DMS 273 treated with DMSO at 0.1 percent for 48 hours (cell line): ENCODE measurements at places on chromosomes 11 and 22.

DNA sequence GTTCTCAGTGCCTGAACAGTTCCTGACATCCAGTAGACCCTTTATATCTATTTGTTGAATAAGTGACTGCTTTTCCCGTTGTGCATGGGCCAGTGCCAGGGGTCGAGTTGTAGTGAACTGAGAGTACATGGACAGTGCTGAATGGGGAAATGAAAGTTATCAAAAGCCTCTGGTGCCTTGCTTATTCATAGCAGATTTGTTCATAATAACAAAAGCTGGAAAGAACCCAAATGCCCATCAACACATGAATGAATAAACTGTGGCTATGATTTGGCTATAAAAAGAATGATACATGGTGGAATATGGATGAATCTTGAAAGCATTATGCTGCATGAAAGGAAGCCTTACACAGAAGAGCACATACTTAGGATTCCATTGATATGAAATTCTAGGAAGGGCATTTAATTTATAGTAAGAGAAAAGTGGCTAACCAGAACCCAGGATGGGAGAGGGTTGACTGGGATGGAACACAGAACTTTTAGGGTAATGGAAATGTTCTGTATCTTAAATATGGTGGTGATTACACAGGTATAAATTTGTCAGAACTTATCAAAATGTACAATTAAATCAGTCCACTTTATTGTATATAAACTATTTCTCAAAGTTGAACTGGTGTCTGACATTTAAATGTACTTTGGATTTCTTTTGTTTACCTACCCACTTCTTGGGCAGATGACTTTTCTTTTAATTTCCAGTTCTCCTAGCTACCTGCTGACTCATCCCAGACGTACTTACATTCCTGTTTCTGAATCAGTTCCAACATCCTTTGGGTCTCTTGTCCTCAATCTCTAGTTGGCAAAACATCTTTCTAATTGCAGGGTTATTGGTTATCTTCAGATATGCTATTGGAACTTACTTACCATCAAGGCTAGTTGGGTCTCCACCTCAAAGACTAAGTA is 42.8 kb downstream of the PACS1 start:
- DNase-seq: no peak

GRCh38 chr11:121123496-121124069 is 22.5 kb downstream of the TECTA start:
- no peak for DNase-seq

DNA sequence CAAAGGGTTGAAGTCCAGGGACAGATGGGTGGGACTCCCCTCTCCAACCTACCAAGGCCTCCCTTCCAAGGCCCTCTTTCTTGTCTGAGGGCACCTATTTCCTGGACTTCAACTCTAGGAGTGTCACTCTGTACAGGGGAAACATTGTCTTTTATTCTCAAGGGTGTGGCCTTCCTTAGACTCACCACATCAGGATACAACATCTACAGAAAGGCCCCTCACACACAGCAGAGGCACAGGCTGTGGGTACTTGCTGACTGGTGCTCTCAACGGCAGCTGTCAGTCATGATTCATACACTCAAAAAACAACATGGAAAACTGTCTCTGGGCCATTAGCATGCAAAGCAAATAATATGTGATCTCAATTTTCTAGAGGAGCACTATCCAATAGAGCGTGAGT is 78.0 kb downstream of the RCN1 start:
- DNase-seq: no peak

DNA sequence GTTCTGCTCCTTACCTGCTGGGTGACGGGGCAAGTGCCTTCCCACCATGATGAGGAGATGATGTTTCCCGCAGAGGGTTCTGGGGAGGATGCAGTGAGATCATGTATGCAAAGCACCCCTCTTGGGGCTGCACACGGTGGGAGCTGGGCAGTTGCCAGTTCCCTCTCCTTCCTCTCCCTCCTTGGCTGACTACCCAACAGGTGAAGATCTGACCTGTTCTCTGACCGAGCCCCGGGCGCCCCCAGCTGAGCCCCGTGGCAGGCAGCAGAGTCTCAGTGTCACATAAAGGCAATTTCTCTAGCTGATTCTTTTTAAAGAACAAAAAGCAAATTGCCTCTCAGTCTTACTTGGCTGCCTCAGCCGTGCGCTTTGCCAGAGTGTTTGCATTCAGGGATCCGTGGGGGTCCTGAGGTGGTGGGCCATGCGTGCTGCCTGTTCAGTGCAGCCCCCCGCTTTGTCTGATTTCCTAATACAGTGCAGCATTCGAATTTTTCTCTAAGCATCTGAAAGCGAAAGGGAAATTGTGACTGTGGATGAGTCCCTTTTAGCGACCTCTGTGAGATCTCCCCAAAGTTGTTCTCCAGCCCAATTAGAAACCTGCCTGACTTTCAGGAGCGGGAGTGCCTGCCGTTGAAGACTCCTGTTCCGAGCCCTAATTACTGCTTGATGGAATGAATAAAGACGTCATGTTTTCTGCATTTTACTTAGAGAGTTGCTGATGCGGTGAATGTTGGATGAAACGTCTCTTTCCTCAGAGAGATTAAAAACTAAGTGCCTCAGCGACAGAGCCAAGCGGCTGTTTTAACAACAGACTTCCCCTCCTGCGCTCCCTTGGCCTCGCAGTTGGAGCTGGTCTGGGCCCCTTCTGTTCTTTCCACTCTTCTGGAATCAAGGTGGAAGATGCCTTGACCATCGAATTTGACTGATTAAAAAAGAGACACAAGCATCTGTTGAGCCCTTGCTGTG is 86.0 kb downstream of the GRIK4 start:
- no peak for DNase-seq

GRCh38 chr11:87298155-87298554 is 260.4 kb downstream of the TMEM135 start:
- DNase-seq: no peak

DNA sequence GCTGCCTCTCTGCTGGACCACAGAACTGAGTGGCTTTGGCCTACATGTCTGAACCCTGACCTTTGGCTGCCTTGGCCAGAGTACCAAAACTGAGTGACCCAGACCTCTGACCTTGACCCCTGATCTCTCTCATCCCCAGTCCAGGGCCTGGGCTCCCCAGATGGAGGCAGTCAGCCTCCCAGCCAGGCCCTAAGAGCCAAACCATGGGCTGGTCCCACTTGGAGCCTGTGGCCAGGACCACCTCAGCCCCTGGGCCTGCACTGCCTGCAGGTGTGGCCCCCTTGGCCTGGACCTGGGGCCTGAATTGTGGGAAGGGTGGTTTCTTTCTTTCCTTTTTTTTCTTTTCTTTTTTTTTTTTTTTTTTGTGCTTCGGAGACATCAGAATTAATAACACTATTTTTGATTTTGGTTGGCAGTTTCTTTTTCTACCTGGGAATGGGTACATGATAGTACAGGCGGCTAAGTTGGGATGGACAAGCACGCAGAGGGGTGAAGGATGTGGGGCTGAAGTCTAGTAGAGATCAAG is 806 bp upstream of the SIPA1 start:
- no peak for DNase-seq
